Hepatocyte (in vitro differentiated cells): ENCODE measurements at places on chromosomes 7 and 10.

GRCh38 chr10:112957640-112958092 lies 7.6 kb downstream of the TCF7L2 start:
- DNase-seq, result no peak

GRCh38 chr10:12906051-12906541 lies 95.4 kb downstream of the CCDC3 start:
- DNase-seq, result no peak

DNA sequence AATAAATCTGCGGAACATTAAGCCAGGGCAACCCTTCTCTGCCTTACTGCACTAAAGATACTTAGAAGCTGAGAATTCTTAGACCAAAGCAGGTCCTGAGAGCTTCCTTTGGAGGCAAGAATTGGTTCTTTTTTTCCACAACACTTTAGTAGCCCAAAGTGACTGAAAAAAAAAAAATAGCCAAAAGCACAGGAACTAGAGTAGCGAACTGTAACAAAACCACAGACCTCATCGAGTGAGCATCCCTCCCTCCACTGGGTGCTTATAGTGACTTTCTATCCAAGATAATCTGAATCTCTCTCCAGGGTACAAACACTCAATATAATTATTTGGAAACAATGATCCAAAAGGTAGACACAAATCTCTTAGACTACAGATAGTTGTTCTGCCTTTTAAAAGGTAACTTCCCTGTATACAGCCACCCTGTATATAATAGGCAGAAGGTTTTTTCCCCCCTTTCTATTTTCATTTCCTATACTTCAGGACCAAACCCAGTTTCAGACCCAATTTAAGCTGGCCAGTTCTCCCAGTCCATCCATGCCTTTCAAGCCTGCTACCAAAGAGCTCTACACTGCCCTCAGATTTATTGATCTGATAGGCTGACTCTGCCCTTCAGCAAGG lies 31.6 kb upstream of the KCNIP2 start:
- DNase-seq, result no peak

GRCh38 chr10:132142396-132143161 lies 44.2 kb upstream of the DPYSL4 start:
- peak; percentile 73 for DNase-seq

GRCh38 chr10:18214691-18215563 lies 74.7 kb downstream of the CACNB2 start:
- peak; percentile 70 for DNase-seq

DNA sequence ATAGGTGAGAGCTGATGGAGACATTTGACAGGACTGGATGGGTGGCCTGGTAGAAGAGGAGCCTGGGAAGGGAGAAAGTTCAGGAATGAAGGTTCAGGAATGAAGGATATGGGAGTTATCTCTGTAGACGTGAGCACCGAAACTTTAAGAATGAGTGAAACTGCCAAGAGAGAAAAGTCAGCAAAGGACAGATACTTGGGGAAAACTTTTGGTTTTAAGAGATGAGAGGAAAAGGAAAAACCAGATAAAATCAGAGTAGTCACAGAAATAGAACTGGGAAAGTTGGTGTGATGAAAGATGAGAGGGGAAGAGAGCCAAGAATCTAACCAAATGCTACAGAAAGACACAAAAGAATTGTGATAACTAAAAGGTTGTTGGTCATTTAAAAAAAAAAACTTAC lies 88.9 kb downstream of the PRR15 start:
- DNase-seq, result no peak
